ENCODE measurements at places on chromosomes 6 and 20.

GRCh38 chr6:35365594-35366203 lies 23.3 kb downstream of the PPARD start:
- DNase-seq: no peak

GRCh38 chr6:106475284-106475683 lies 114.8 kb downstream of the CRYBG1 start:
- no peak for DNase-seq

DNA sequence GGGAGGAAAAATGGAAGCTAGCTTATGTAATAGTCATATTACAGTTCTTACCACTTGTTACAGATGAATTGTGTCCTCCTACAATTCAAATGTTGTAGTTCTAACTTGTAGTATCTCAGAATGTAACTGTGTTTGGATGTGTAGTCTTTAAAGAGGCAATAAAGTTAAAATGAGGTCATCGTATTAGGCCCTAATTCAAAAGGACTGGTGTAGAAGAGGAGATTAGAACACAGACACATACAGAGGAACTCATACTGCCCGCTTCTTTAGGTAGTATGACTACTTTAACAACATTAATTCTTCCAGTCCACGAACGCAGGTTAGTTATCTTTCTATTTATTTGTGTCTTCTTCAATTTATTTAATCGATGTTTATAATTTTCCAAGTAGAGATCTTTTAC lies 46.5 kb upstream of the TPD52L1 start:
- DNase-seq: no peak

DNA sequence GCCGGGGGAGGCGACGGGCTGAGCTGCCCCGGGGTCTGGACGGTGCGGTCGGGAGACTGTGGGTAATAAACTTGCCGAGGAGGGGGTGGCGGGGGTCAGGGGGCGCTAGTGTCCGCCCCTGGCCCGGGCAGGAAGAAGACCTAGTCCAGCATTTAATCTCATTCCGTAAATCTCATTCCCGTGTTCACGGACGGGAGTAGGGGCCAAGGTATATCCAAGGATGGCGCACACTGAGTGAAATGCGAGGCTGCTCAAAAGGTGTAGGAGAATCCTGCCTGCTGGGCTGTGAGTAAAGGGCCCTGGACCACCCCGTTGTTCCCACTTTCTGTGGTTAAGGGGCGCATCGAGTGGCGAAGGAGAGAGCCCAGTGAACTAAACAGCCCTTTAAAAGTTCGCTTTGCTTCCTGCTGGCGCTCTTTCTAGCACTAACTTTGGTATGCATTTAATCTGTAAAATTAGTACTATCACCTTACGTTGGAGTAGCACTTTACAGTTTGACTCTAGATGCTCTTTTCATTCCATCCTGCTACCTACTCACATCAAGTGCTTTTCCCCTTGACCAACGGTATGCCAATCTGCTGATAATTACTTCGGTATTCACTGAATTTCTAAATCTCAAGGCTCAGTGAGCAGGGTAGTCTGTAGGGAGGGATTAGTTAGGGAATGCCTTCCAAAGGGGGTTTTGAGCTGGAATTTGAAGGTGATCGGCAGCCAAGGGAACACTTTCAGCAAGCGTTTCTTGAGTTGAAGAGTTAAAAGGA lies 730 bp downstream of the PARD6B start:
- DNase-seq: no peak

DNA sequence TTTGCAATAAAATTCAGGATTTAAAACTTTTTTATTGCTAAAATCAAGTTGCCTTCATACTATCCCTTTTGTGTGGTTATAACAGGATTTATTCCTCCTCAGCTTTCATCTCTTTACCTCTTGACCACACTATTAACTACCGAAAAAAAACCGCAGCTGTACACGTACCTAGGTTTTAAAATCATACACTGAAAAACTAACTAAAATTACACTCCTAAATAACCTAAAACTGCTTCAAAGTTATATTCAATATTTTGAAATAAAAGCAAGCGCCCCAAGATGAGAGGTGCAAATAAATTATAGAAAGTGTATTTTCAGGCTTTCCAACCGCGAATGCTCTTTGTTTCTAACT lies 1.4 kb downstream of the MPC1 start:
- DNase-seq: no peak

DNA sequence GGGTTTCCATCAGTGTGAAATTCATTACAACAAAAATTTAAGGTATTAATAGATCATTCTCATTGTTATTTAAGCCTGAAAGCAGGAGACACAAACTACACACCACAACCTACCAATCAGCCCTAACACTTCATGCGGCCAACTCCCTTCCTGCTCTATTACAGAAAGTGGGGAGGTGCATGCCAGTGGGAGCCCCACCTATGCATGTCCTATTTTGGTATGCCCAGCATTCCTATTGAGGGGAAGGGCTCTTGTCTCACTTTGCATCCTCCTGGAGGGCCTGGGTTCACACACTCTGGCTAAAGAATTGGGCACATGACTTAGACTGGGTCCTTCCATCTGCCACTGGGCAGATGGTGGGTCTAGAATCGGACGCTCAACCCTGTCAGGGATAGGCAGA lies 450.0 kb downstream of the PTPRT start:
- no peak for DNase-seq

DNA sequence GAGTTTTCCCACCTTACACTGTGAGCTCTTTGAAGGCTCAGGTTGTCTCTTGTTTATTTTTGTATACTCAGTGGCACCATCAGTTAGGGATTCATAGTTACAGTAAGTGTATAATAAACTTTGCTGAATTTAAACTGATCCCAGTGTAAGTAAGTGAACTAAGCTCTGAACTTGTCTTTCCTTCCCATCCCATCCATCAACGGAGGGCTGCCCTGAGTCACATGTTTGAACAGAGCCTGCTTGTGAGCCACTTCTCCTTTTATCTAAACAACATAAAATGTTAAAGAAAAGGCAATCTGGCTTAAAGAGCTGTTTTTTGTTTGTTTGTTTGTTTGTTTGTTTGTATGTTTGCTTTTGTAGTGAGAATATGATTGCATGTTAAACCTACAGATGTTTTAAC lies 185.7 kb upstream of the MARCKS start:
- DNase-seq: no peak

- no peak for DNase-seq
These were observed 80.7 kb upstream of the CCDC167 start for GRCh38 chr6:37580176-37580955.

DNA sequence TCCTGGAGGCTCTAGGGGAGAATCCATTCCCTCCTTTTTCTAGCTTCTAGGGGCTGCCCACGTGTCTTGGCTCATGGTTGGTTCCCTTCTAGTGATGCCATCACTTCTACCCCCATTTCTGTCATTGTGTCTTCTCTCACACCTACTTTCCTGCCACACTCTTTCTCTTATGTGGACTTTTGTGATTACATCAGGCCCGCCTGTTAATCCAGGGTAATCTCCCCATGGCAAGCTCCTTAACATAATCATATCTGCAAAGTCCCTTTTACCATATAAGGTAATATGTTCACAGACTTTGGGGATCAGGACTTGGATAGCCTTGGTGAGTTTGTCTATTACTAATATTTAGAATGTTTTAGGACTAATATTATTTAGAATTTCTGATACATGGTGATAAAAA lies 111.9 kb downstream of the DNAH8 start:
- no peak for DNase-seq

DNA sequence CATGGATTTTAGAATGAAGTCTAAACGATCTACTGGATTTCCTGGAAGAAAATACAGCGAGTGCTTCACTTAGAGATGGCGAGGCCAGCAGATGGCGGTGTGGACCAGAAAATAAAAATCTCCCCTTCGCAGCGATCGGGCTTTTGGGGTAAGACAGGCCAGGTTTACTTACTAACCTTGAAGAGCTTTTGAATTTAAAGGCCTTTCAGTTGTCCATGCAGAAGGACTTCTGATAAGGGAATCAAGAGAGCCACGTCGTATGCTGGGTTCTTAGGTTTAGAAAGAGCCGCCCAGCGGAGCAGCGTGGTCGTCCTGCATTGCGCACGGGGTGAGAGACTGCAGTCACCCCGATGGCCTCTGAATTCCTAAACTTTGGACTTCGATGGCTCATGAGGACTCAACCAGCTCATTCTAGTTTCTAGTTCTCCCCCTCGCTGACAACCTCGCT lies 125.2 kb upstream of the RALGAPA2 start:
- DNase-seq: no peak

DNA sequence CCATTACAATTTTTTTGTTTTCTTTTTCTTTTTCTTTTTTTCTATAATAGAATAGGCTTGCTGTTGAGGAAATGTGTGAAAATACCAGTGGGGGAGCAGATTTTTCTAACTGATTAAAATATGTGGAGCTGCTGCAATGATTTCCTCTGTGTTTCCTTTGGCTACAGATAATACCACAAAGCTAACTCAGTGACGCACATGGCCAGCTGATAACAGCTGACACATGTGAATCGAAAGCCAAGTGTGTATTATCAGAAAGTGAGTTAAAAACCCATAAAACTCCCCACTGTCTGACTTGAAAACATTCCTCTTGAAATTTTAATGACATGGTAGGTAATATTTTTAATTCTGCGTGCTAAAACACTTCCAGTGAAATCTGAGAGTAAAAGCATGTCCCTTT lies 70.8 kb upstream of the AHI1 start:
- no peak for DNase-seq

DNA sequence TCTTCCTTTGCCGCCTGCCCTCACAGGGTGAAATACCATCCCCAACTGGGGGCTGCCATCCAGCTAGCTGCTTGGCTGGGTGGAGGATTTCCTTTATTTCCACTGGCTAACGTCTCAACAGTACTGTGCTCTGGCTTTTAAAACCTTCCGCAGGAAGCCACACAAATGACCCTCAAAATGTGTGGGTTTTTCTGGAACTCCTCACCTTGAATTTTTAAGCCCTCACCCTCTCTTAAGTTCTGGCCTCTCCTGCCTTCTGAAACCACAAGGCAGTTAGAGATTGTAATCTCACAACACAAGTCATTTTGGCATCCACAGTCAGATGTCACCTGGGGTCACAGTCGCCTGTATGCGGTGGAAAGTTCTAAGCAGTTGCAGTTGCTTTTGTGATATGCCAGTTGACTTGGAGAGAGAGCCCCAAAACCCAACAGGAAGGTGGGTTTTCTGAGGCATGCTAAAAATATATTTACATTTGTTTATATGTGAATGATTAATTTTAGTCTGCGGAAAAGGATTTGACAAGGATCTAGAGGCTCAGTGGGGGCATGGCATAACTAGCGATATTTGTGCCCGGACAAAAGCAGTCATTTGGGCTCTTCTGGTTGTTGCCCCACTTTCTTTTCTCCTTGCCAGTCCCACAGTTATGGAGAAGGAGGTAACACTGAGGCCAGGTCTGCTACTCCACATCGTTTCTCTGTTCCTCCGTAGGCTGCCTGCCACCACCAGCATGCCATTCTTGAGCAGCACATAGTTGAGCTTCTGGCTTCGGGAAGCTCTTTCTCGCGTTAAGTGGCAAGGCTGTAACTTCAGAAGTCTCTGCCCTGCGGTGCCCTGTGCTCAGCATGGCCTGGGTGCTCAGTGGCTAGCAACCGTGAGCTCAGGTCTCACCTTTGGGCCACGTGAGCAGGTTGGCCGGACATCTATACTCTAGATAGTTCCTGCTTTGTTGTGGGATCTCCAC lies 335.3 kb downstream of the CD83 start:
- DNase-seq: no peak

GRCh38 chr20:13142143-13142542 lies 78.9 kb upstream of the ISM1 start:
- DNase-seq: no peak

GRCh38 chr20:53608456-53609452 lies 15.1 kb upstream of the ZNF217 start:
- no peak for DNase-seq

DNA sequence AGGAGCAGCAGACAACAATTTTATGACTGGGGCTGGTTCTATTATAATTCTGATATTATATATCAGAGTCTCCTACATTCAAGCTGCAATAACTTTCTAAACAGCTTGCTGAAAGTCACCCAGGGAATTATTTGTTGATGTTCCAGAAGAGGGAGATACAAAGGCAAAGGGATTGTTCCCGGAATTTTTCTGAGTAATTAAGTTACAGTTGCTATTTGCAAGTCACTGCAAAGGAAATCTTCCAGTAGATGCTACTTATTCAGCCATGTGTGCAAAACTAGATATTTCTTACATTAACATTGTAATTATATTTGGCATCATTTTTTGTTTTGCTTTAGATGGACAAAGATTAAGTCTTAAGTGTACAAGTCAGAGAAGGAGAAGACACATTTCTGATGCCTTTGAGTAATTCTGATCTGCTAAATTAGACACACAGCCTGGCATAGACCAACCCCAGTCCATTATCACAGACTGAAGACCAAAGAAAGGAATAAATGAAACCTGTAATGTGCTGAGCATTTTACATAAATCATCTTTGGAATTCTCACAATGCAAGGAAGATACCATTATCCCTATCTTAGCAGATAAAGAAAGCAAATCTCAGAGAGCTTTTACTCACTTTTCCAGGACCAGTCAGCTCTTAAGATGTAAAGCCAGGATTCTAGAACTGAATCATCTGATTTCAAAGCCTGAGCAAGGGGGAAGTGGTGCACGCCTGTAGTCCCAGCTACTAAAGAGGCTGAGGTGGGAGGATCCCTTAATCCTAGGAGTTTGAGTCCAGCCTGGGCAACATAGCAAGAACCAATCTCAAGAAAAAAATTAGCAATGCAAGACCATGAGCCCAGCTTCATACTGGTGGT lies 62.6 kb upstream of the AKAP12 start:
- DNase-seq: no peak

GRCh38 chr20:37205130-37205529 lies 25.8 kb upstream of the MROH8 start:
- no peak for DNase-seq

GRCh38 chr20:51423810-51424209 lies 118.7 kb downstream of the NFATC2 start:
- DNase-seq: no peak

DNA sequence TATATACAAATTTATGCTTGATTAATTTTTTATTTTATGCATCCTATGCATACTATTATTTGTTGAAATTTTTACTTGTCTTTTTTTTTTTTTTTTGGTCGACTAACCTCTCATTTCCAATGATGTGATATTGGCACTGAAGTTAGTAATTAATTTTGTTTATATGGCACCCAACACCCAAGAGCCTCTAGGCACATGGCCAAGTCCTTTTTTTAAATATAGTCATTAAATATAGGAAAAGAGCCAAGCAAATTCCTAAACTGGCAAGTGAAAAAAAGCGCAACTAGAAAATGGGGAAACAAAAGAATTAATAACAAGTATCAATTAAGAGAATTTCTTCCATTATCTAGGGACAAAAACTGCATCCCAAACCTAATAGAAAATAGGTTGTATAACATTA lies 85.5 kb upstream of the HS3ST5 start:
- DNase-seq: no peak

DNA sequence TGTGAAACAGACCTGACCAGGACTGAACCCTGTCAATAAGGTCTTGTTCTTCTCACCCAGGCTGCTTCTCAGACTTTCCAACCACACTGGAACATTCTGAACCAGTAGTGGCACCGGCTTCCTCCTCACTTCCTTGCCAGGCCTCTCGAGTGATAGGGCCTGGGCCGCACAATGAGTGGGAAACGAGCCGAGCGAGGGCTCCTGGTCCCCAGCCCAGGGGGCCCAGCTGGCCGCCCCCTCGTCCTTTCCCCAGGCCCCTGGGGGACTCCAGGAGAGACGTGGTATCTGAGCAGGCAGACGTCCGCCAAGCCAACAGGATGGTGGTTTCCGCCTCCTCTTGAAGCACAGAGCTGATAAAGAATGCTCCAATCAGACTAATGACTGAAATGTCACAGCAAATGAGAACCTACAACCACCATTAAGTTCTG lies 117.9 kb downstream of the GMDS start:
- no peak for DNase-seq

GRCh38 chr6:42409581-42409980 lies 42.1 kb downstream of the TRERF1 start:
- no peak for DNase-seq

GRCh38 chr20:39259010-39259803 lies 297.1 kb downstream of the DHX35 start:
- DNase-seq: no peak

All from stimulated activated CD4-positive, alpha-beta T cell treated with anti-CD3 and anti-CD28 coated beads, Interleukin-1b, Interleukin-23, amount 100 ng/mL, for 1 hour (primary cell).